ENCODE measurements at places on chromosomes 5 and 9. TPM values are rescaled to one million over a fixed set of nuclear protein-coding genes. Genes with fewer than 3 reads are reported as not detected.

Gene MARCOL
- polyA plus RNA-seq: not detected

Gene PIP5K1B
- 2.1 TPM for polyA plus RNA-seq

Gene TLX3
- polyA plus RNA-seq: not detected

Gene FGF10
- 1.1 TPM for polyA plus RNA-seq

Gene PAIP2
- 82.0 TPM for polyA plus RNA-seq

Gene HTR1A
- polyA plus RNA-seq: not detected

Gene TMEM232
- 3.2 TPM for polyA plus RNA-seq

Gene PCAT7
- polyA plus RNA-seq: 0.03 TPM

Gene LHX6
- polyA plus RNA-seq: 1.7 TPM

Gene RASGEF1C
- polyA plus RNA-seq: 0.67 TPM

Gene FOXD4
- 1.4 TPM for polyA plus RNA-seq

Gene EDIL3
- 8.7 TPM for polyA plus RNA-seq

Gene MEIKIN
- polyA plus RNA-seq: not detected

Gene BNIP1
- polyA plus RNA-seq: 16.0 TPM

Gene OLFM1
- 25.6 TPM for polyA plus RNA-seq

Gene OR1J2
- not detected for polyA plus RNA-seq

Gene PCDHGA10
- polyA plus RNA-seq: 2.2 TPM

Gene GADD45G
- polyA plus RNA-seq: 294 TPM

Gene KIAA0825
- polyA plus RNA-seq: 0.34 TPM

Gene TRIP13
- polyA plus RNA-seq: 0.71 TPM

Gene AIF1L
- polyA plus RNA-seq: 12.7 TPM

Gene HRCT1
- polyA plus RNA-seq: not detected

Gene IL4
- polyA plus RNA-seq: not detected

Gene ARL10
- polyA plus RNA-seq: 1.9 TPM

Gene CATSPER3
- polyA plus RNA-seq: 2.7 TPM

Gene PCDHA9
- polyA plus RNA-seq: not detected

Gene CBY3
- not detected for polyA plus RNA-seq

Gene INSYN2B
- 0.08 TPM for polyA plus RNA-seq

Gene FOXD4L6
- polyA plus RNA-seq: 0.07 TPM

Gene KCNN2
- 184 TPM for polyA plus RNA-seq

Gene ENTPD8
- 0.16 TPM for polyA plus RNA-seq

Gene PITX1
- polyA plus RNA-seq: 0.18 TPM

Gene SLCO4C1
- polyA plus RNA-seq: 0.24 TPM

Gene C9orf50
- polyA plus RNA-seq: 0.56 TPM

Gene FAM151B
- 3.3 TPM for polyA plus RNA-seq

Gene APC
- polyA plus RNA-seq: 19.6 TPM
